ENCODE measurements at places on chromosomes 2 and 18.

DNA sequence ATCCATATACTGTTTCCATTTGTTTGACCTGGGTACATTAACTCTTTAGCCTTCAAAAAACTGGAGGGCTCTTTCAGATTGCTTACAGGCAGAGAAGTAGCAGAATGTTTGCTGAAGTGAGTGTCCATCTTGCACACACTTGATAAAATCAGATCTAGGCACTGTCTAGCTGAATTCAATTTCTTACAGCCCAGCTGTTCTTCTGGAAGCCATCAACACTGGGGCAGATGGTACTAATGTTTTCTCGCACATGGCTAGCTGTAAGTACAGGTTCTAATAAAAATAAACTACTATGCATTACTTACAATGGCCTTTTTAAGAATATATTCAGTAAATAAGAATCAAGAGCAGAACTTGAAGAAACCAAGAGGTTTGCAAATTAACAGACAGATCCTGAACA, 175.9 kb downstream of the NBAS start:
- DNase-seq = no peak
- H3K4me1 ChIP-seq = no peaks in the 10 kb centered on the region
- H3K27ac ChIP-seq = no peak overlapping the region
- peaks cover 12% of the 10 kb centered on the region for H3K36me3 ChIP-seq
- no peak overlapping the region for H3K4me3 ChIP-seq

DNA sequence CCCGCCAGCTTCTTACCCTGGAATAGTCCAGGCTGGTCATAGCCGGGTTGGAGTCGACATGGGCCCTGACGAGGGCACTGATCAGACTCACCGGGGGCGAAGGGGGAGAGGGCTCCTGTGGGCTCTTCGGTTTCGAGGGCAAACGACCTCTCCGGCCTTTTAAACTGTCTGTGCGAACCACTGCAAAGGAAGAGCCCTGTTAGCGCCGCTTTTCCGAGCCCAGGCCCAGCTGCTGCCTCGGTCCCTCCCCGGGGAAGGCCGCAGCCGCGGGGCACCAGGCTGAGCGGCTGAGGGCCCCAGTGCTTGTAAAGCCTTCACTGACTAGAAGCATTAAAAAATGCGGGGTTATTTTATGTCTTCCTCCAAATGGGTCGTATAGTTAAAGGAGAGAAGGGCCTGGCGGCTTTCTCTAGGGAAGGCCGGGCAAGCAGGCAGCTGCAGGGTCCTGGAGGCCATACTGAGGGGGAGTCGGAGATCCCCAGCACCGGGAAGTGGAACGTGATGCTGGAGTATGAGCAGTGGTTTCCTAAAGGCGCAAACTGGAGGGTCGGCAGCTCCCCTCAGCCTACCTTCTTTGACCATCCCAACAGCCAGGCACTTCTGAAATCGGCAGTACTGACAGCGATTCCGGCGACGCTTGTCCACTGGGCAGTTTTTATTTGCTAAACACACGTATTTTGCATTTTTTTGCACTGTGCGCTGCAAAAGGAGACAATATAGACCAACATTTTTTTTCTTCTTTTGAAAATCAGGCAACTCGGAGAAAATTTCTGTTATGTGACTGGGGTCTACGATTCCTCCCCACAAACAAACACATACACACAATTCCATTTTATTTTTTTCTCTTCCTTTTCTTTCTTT, 4.5 kb downstream of the NR4A2 start:
- H3K36me3 ChIP-seq = no peaks in the 10 kb centered on the region
- peaks cover 90% of the 10 kb centered on the region for H3K27me3 ChIP-seq
- H3K4me1 ChIP-seq = peaks cover 22% of the 10 kb centered on the region

GRCh38 chr2:15762449-15762848, 170.8 kb downstream of the DDX1 start:
- H3K36me3 ChIP-seq = no peaks in the 10 kb centered on the region
- H3K4me1 ChIP-seq = no peaks in the 10 kb centered on the region
- no peak for DNase-seq
- no peak overlapping the region for H3K4me3 ChIP-seq

- no peak overlapping the region for H3K4me3 ChIP-seq
- H3K27ac ChIP-seq = no peak overlapping the region
- peak; percentile 34 for DNase-seq
- no peaks in the 10 kb centered on the region for H3K36me3 ChIP-seq
- peaks cover 24% of the 10 kb centered on the region for H3K27me3 ChIP-seq
- peaks cover 33% of the 10 kb centered on the region for H3K4me1 ChIP-seq
These were observed 5.4 kb downstream of the RAB11FIP5 start for GRCh38 chr2:73107211-73107926.

All from activated naive CD4-positive, alpha-beta T cell treated with anti-CD3 and anti-CD28 coated beads, Interleukin-2, amount 10 ng/mL, durations not matched to agents 7 days and 5 days (primary cell).